ENCODE measurements at places on chromosomes 4 and X.

DNA sequence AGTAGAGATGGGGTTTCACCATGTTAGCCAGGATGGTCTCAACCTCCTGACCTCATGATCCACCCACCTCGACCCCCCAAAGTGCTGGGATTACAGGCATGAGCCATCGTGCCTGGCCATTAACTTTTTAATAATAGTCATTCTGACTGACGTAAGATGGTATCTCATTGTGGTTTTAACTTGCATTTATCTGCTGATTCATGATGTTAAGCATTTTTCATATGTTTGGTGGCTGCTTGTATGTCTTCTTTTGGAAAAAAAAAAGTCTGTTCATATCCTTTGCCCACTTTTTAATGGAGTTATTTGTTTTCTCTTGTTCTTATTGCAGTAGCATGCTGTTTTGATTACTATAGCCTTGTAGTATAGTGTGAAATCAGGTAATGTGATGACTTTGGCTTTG, 45.8 kb downstream of the ANXA10 start:
- DNase-seq, result no peak

DNA sequence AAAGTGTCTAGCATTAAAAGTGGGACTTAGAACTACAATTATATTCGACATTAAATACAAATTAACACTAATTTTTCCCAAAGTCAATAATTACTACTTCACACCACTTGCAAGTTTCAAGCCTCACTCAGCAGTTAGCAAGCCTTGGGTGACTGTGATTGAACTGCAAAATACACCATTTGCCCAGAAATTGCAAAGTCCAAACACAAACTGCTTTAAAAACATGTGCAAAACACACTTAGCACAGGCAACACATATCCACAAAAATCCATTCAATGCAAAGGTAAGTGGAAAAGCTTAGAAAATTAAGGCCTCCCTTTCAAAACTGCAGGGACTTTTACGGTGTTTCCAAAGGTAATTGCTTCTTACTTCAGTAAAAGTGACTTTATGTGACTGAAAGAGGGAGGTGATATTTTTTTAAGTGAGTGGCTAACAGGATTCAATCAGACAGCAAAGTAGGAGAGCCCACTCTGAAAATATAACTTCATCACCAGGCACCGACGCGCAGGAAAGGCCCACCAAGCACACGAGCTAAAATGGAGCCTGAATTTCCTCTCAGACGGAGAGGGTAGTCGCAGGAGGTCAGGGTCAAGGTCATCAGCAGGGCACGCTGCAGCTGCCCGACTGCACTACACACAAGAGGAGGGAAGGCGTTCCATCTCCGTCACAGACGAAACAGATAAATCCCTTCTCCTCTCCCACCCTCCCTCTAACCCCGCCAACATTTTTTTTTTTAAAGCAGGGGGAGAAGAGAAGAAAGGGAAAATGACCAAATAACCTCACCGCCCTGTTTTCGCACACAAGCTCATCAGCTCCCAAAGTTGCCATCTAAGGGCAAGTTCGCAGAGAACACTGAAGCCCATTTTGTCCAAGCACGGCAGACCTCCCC, 3.1 kb downstream of the ZNF827 start:
- DNase-seq, result no peak

DNA sequence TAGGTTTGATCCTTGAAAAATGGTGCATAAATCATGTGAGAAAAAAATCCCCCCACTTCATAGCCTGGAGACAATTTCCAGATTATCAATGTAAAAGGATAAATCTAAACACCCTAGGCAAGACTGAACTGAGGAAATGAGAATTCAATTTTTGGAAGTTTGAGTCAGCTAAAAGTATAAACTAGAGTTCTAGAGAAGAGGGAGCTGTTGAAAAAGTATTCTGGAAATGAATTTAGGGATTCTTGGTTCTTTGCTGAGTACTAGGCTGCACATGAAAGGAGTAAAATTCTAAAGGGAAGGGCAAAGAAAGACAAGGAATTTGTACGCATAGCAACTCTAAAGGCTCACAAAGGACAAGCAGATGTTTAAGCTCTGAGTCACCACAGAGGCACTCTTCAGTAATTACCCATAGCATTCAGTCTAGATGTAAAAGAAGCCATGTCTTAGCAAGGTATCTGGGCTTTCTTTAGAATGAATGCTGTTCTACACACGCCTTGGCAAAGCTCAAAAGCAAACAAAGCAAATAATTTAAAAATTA, 896.5 kb downstream of the PDHA2 start:
- DNase-seq, result no peak

DNA sequence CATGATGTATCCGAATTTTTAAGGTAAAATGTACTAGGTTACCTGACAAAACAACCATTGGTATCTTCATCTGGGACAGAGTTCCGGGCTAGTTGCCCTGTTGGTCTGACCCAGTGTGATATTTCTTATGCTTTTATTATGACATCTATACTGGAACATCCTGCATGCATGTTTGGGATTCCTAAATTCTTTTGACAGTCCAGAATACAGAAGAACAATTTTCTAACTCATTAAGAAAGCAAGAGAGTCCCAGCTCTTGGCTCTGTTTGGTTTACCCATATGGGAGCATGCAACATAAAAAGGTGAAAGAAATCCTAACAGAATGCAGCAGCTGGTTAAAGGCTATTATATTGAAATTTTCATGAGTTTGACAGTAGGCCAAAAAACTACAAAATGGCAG, 247.7 kb upstream of the FTHL17 start:
- no peak for DNase-seq

GRCh38 chr4:176289561-176289960, 20.5 kb upstream of the ASB5 start:
- no peak for DNase-seq

DNA sequence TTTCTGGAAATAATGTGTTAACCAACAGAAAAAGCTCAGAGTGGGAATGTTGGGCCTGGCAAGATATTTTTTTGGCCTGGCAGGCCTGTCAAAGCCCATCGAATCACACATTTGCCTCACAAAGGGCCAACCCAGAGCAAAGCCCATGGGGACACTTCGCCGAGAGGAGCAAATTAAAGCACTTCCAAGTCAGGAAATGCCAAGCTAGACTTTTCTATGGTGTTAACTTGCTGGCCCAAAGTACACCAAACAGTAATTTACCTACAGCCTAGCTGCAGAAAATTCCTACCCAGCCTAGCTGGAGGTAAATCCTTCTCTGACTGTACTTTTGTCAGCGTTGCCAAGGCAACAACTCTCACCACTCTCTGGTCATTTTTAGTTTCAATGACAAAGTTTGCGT, 288.6 kb upstream of the LDB2 start:
- DNase-seq, result no peak

DNA sequence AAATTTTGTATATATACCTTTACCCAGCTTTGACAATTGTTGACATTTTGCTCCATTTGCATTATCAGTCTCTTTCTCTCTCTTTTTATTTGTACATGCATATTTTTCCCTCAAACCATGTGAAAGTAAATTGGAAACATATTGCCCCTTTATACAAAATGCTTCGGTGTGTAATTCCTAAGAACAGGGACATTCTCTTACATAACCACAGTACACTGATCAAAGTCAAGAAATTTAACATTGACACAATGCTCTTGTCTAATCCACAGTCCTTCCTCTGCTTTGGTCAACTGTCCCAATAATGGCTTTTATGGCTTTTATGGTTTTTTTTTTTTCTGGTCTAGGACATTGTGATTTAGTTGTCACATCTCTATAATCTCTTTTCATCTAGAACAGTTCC, 9.5 kb upstream of the SMS start:
- no peak for DNase-seq
